Activated CD4-positive, alpha-beta T cell treated with anti-CD3 and anti-CD28 coated beads, Interleukin-2, amount 10 ng/mL, durations not matched to agents 24 days and 14 days (primary cell): ENCODE measurements at places on chromosomes 4 and X.

DNA sequence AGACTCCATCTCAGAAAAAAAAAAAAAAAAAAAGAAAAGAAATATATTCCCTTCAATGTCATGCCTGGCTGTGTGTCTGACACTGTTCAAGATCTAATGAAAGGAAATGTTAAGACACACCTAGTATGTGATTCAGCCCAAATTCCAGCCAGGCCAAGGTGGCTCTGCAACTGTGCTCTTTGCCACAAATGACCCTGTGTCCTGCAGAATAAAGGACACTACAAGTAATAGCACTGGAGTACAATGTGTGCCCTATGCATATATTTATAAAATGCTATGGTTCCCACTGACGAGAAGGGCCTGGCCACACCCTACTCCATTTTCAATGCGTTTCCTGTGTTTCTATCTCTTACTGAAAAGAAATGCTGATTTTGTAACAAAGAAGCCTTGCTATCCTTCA is 98.0 kb upstream of the SORBS2 start:
- DNase-seq: no peak

- no peak for DNase-seq
These were observed 33.6 kb downstream of the BCOR start for GRCh38 chrX:40064055-40064597.

DNA sequence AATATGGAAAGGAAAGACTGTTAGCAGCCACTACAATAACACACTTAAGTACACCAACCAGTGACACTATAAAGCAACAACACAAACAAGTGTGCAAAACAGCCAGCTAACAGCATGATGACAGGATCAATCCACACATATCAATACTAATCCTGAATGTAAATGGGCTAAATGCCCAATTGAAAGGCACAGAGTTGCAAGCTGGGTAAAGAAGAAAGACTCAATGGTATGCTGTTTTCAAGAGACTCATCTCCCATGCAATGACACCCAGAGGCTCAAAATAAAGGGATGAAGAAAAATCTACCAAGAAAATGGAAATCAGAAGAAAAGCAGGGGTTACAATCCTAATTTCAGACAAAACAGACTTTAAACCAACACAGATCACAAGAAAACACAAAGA is 94.2 kb upstream of the ENPEP start:
- no peak for DNase-seq

DNA sequence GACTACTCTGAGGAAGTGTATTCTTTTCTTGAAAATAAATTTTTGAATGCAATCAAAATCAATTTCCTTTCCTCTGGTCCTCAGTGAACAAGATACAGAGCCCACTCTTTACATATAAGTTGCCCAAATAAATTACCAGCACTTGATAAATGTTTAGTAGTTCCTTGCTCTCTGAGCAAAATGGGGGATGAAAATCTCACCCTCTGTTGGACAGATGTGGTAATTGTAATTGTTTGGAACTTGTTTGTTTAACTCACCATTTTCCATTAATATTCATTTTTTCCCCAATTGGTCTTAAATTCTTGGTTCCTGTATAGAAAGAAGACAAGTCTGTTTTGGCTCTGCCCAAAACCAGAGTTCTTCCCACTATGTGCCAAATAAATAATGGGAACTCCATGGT is 146.3 kb downstream of the LDB2 start:
- DNase-seq: no peak

- peak; percentile 54 for DNase-seq
These were observed 966 bp downstream of the TBC1D25 start for GRCh38 chrX:48540480-48540879.

DNA sequence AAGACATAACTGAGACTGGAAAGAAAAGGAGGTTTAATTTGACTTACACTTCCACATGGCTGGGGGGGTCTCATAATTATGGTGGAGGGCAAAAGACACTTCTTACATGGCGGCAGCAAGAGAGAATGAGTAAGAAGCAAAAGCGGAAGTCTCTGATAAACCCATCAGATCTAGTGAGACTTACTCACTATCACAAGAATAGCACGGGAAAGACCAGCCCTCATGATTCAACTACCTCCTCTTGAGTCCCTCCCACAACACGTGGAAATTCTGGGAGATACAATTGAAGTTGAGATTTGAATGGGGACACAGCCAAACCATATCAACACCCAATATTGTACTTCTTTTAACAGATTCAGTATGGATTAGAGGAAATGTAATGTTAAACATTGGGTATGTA is 646.6 kb downstream of the ANKRD50 start:
- no peak for DNase-seq

GRCh38 chrX:39242187-39242586 is 440.9 kb downstream of the MID1IP1 start:
- DNase-seq: peak; percentile 61

GRCh38 chr4:109424093-109424841 is 9.3 kb upstream of the SEC24B start:
- DNase-seq: no peak

GRCh38 chr4:155608225-155608885 is 58.3 kb upstream of the GUCY1A1 start:
- no peak for DNase-seq
